Stimulated activated CD4-positive, alpha-beta T cell treated with anti-CD3 and anti-CD28 coated beads, Interleukin-2, amount 100 ng/mL, for 48 hours (primary cell): ENCODE measurements at places on chromosomes 11 and 22.

GRCh38 chr11:87437844-87438223 lies 400.1 kb downstream of the TMEM135 start:
- no peak for DNase-seq

DNA sequence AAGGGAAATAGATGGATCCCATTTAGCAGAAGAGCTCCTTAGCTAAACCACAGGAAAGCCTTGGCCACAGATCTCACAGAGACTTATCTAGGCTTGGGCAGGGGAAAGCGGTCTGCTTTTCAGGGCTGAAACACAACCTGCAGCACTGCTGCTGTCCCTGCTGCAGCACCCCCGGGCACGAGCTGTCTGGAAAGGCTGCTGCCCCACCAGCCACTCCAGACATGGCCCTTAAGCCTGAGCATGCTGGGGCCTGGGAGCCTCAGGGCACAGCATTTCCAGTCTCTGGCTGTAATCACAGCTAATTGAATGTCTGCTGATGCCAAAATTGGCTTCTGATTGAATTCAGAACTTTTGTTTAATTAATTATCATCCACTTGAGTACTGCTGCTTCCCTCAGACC lies 115.0 kb downstream of the TMPRSS5 start:
- DNase-seq, result no peak

GRCh38 chr22:46349681-46350080 lies 14.2 kb downstream of the TRMU start:
- no peak for DNase-seq

GRCh38 chr22:36036167-36036624 lies 7.6 kb upstream of the RBFOX2 start:
- no peak for DNase-seq

- no peak for DNase-seq
These were observed 3.0 kb downstream of the OR8D1 start for GRCh38 chr11:124310721-124311120.

- DNase-seq, result no peak
These were observed 6.7 kb upstream of the TAGLN start for GRCh38 chr11:117192401-117192875.
